ENCODE measurements at places on chromosomes 13 and 19. TPM values are rescaled to one million over a fixed set of nuclear protein-coding genes. Genes with fewer than 3 reads are reported as not detected.

GRCh38 chr19:50657712-50658440, 8.6 kb downstream of the C19orf81 start:
- H3K27ac ChIP-seq = peak overlapping the region; percentile 46
- H3K27me3 ChIP-seq = peaks cover 9% of the 10 kb centered on the region
- H3K36me3 ChIP-seq = no peaks in the 10 kb centered on the region
- H3K4me1 ChIP-seq = peaks cover 2% of the 10 kb centered on the region
- peak; percentile 98 for DNase-seq
- peak overlapping the region; percentile 51 for H3K4me3 ChIP-seq

DNA sequence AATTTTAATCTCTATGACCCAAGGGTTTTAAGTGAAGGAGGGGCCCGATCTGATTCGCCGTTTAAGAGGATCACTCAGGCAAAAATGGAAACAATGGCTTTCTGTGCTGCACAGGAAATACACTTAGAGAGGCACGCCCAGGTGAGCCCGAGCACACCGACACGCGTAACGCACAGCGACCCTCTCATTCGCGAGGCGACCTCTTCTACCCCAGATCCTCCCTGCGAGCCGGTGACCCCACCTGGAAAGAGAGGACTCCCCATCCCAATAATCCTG, 216 bp downstream of the SH2D3A start:
- no peaks in the 10 kb centered on the region for H3K36me3 ChIP-seq
- no peaks in the 10 kb centered on the region for H3K27me3 ChIP-seq
- no peak for DNase-seq
- H3K27ac ChIP-seq = no peak overlapping the region
- no peaks in the 10 kb centered on the region for H3K4me1 ChIP-seq

- no peak overlapping the region for H3K27ac ChIP-seq
- H3K27me3 ChIP-seq = no peaks in the 10 kb centered on the region
- H3K4me1 ChIP-seq = peaks cover 11% of the 10 kb centered on the region
Observed at GRCh38 chr13:98556968-98557631, 19.8 kb downstream of the STK24 start.

TEX101 gene
- total RNA-seq = not detected

STK11 gene
- total RNA-seq = 45.0 TPM

All from IMR-90 (cell line).